MG63 (cell line): ENCODE measurements at places on chromosomes 5 and 9.

GRCh38 chr9:122011818-122012498 is 81.2 kb downstream of the TTLL11 start:
- DNase-seq = no peak

- DNase-seq = no peak
Measured at GRCh38 chr5:645421-645820, 33.3 kb downstream of the CEP72 start.

- no peak for DNase-seq
Measured at GRCh38 chr5:77877516-77878355, 101.6 kb upstream of the TBCA start.

- peak; percentile 83 for DNase-seq
Measured at GRCh38 chr9:126613651-126614050, at the start of gene LMX1B. TSS of gene LMX1B (plus strand) at chr9:126613928. CDS start at chr9:126614450, 522 bp downstream.

GRCh38 chr5:118017536-118017935 is 970.8 kb downstream of the DTWD2 start:
- no peak for DNase-seq

DNA sequence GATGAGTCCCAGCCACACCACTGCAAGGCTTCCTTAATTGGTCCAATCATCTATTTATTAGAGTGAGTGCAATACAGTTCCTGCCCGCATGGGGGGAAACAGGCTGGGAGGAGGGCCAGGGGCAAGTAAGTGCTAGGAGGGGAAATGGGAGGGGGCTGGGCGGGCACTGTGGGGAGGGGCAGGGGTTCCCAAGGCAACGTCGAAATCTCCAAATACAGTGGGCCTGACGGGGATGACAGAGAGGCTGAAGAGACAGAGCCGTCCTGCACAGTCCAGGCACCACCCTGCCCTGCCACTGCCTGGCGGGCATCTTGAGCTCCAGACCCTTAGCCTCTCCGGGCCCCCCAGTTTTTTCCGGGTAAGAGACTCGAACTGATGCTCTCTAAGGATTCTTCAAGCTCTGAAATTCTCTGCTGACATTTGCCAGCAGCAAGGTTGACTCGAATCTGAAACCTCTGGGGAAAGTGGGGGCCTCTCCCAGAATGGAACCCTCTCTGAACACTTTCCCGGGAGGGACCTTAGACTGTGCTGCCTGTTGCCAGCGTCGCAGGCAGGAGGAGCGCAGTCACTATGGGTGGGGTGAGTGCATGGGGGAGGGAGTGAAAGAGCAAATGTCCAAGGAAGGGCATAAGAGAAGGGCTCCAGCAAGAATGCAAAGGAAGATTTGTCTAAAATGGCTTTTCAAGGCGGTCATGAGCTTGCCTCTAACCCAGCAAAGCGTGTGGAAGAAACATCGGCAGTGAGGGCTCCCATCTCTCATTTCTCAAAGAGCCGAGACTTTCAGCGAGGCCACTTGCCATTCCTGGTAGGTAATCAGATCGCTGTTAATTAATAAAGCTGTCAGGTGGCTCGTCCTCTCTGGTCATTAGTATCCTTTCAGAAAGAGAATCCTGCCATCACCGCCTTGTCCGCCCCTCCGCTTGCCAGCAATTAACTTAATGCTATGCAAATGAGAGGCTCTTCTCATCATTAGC is 99.0 kb downstream of the GTF3C4 start:
- peak; percentile 58 for DNase-seq

DNA sequence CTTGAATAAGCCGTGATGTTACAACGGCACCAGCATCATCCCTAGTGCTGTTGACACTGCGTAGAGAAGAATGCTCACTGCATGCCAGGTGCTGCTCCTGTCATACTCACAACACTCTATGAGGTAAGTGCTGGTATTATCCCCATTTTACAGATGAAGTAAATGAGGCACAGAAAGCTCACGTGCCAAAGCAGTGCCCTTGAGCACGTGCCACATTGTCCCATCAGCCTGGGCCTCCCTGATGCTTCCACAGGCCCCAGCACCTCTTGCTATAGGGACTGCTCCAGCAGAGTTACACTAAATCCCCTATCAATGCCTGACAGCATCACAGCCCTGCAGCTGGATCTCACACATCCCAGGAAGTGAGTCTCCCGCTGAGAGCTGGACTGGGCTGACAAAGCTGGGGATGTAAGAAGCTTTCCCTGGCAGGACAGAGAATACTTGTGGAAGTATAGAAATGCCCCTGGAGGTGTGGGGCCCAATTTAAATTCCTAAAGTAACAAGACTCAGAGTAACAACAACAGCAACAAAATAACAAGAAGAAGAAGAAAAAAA is 216.1 kb downstream of the FSTL4 start:
- DNase-seq = no peak

DNA sequence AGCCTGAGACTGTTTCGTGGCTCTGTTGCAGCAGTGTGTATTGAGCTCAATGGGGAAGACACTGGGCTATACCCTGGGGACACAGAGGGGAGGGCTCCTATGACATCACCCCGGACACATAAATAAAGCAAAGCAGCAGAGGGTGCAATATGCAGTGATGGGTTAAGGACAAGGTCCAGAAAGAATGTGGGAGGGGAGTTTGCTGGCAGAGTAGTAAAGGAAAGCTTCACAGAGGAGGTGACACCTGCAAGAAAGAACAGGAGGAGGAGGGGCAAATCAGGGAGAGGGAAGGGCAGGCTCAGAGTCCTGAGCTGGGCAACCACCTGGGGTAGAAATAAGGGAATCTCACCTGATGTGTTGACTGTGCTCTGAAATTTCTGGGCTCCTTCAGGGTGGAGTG is 35.3 kb upstream of the CDKN2AIPNL start:
- no peak for DNase-seq

DNA sequence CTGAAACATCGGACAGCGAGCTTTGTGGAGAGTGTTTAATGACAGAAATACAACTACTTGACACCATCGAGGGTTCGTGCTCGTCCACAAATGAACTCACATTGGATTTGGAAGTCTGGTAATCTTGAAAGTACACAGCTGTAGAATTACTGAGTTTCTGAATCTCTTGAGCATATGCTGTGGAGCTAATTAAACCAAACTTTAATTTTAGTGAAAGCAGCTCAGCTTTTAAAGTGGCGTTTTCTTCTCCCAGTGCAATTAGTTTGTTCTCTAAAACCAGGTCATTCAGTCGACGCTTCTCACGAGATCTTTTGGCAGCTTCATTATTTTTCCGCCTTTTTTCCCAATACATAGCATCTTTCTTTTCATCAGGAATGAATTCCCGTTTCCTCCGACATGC is 13.5 kb downstream of the NFIL3 start:
- no peak for DNase-seq

DNA sequence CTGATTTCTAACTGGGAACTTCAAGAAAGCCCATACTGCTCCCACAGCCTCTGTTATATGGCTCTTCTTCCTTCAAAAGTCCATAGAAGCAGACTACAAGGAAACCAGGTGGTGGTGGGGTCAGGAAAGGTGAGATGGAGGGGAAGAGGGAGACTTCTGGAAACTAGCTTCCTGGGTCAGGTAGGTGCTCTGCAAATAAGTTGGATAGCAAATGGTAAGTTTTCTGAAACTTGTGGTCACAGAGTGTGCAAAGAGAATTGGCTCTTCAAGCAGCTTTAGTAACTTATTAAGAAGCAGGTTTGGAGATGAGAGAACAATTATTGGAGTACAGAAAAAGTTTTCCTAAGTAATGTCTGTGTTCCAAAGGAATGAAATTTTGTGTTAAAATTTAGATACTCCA is 316.9 kb downstream of the ADGRV1 start:
- no peak for DNase-seq

GRCh38 chr5:138453590-138453989 is 11.7 kb upstream of the EGR1 start:
- no peak for DNase-seq

- peak; percentile 39 for DNase-seq
Measured at GRCh38 chr5:135030123-135030955, 3.7 kb downstream of the PITX1 start.

GRCh38 chr5:55421074-55421529 is 113.3 kb downstream of the MTREX start:
- DNase-seq = no peak

DNA sequence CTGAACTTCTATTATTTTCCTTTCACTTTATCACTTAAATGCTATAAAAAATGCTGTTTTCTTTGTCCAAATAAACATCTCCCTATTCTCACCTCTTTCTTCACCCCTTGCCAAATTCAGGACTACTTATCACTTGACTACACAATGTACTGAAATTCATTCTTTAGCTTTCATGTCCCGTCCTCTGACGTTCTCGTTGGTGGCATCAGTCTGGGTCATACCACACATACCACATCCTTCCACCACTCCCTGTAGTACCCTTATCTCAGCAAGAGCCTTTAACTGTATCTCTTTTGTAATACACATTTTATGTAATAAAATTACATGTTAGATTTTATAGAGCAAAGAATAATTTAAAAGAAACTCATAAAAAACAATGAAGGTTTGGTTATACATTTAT is 231.1 kb upstream of the PAPPA start:
- no peak for DNase-seq

DNA sequence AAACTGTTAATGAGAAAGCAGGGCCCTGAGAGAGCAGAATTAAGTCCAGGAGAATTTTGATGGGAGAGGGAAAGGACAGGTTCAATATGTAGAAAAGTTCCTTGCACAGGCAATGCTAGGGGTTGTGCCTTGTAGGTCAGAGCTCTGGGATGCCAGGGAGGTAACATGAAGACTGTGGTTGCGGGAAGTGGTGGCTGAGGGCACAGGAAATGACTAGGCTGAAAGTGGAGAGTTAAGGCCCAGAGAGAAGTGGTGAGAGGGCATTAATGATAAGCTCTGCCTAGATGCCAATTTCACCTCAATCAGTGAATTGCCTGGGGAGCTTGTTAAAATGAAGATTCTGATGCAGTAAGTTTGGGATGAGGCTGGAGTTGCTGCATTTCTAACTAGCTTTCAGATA is 31.5 kb upstream of the PPP3R2 start:
- no peak for DNase-seq

GRCh38 chr5:137344723-137345322 is 154.3 kb downstream of the SPOCK1 start:
- peak; percentile 44 for DNase-seq

DNA sequence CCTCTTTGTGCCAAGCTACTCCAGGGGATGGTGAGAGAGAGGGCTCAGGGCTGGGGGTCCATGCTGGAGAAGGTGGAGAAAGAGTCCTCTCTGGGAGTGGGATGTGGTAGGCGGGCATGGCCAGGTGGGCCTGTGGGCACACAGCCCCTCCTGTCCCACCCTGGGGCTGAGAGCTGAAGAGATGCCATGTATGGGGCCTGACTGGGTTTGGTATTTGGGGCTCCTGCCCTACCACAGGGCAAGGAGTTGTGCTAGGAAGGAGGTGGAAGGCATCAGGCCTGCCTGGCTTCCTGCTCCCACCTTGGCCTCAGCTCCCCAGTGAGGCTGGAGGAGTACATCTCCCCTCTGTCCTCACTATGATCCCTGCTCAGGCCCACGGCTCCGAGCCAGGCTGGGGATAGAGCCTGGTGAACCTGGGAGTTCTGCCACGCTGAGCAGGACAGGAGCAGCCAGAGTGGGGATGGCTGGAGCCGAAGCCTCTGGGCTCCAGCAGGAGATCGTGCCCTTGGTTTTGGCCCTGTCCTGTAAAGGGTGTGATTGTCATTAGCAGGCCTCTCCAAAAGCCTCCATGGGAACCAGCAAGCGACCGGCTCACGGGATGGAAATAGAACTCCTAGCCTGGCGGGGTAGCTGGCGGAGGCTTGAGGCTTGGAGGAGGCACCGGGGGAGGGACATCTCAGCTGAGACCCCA is 75.5 kb downstream of the CACNA1B start:
- no peak for DNase-seq

DNA sequence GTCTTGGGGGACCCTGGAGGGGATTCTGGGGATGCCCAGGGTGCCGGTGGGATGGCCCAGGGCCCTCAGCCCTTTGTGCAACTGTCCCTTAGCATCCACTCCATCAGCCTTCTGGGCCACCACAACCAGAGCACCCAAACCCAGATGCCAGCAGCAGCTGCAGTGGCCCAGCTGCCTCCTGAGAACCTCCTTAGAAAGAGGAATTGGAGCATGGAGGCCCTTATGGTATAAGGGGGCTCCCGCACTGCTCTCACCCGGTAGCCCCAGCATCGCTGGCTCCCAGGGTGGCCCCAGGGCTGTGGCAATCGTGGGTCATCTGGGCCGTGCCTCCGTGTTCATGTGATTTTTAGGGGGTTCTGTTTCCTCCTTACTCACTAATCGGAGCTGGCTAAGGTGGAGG is 463.3 kb downstream of the ICE1 start:
- DNase-seq = no peak

- DNase-seq = no peak
Measured at GRCh38 chr5:157160001-157160400, 6.1 kb downstream of the GARIN3 start.

DNA sequence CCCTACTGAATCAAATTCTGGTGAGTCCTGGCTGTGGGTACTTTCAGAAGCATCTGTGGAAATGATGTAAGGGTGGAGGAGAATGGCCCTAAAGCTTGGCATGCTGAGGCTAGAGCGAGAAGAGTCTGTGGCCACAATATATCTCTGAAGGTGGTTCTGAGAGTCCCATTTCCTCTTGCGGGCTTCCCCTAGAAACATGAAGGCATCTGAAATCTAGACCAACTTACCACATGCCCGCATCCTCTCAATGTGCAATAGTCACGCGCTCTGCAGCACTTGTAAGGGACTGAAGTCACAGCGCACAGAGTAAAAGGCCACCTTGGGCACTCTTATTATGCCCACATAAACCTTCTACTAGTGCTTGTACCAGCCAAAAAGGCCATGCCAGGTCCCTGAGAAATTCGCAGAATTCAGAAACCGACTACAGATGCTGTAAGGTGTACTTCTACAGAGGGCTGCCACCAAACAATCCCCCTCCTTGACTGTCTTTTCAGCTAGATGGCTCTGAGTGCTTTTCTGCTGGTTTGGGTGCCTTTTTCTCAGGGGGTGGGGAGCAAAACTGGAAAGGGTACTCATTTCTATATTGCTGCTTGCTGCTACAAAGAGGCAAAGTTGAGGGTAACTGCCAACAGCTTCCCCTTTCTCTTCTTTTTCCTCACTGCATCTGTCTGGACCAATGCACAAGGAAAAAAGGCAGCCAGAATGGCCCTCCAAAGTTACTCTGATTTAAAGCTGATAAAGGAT is 107.3 kb downstream of the ZDHHC21 start:
- DNase-seq = no peak

DNA sequence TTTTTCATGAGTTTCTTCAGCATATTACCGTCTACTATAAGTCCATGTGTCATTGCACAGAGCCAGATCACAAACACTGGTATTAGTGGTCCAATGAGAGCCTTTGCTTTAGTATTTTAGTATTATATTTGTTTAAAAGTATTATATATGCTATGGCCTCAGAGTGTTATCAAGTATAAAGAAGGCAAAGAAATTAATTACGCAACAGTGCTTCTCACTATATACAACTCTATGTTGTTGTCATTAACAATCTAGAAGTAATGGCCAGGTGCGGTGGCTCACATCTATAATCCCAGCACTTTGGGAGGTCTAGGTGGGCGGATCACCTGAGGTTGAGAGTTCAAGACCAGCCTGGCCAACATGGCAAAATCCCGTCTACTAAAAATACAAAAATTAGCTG is 47.1 kb upstream of the RAPGEF6 start:
- no peak for DNase-seq

- peak; percentile 71 for DNase-seq
Measured at GRCh38 chr5:10474521-10475075, 32.9 kb downstream of the ROPN1L start.

GRCh38 chr5:150000256-150000989 is at the start of the genes HMGXB3 and TIGD6:
TSS of gene HMGXB3 (plus strand) at chr5:150000739. CDS start at chr5:150004853, 4,114 bp downstream.
TSS of gene TIGD6 (minus strand) at chr5:150000654. CDS start at chr5:149996348, 4,306 bp downstream.
- peak; percentile 98 for DNase-seq
